ENCODE measurements at places on chromosomes 13 and 19.

DNA sequence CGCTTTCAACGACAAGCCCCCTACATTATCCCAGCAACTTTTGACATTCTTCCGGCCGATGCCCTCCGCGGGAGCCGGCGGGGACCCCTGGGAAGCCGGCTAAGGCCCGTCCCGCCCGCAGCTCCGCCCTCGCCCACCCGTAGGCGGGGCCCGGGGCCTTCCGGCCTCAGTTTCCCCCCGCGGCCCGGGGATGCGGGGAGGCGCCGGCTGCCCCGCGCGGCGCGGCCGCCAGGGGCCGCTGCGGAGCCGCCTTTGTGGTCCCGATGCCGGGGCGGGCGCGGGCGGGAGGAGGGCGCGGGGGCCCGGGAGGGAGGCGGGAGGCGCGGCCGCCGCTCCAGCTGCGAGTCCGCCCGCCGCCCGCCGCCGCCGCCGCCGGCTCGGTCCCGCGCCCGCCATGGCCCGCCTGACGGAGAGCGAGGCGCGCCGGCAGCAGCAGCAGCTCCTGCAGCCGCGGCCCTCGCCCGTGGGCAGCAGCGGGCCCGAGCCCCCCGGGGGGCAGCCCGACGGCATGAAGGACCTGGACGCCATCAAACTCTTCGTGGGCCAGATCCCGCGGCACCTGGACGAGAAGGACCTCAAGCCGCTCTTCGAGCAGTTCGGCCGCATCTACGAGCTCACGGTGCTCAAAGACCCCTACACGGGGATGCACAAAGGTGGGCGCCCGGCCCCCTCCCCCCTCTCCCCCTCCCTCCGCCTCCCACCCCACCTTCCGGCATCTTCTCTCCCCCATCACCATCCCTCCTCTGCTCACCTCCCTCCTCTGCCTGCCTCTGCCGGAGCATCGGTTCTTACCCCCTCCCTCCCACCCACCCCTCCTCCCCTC is at the start of gene CELF5:
TSS of gene CELF5 (plus strand) at position 316 of the 823 bp plus-strand sequence. CDS start at position 395, 79 bp downstream.
- DNase-seq: peak; percentile 21

- peak; percentile 39 for DNase-seq
Observed at GRCh38 chr19:48819366-48819816, 8.6 kb upstream of the BCAT2 start.

- no peak for DNase-seq
Observed at GRCh38 chr13:60312851-60313505, 84.0 kb upstream of the TDRD3 start.

- DNase-seq: no peak
Observed at GRCh38 chr13:31747291-31747690, 8.0 kb downstream of the RXFP2 start.

GRCh38 chr13:114313061-114313860 is 1.0 kb upstream of the CHAMP1 start:
- DNase-seq: peak; percentile 11

DNA sequence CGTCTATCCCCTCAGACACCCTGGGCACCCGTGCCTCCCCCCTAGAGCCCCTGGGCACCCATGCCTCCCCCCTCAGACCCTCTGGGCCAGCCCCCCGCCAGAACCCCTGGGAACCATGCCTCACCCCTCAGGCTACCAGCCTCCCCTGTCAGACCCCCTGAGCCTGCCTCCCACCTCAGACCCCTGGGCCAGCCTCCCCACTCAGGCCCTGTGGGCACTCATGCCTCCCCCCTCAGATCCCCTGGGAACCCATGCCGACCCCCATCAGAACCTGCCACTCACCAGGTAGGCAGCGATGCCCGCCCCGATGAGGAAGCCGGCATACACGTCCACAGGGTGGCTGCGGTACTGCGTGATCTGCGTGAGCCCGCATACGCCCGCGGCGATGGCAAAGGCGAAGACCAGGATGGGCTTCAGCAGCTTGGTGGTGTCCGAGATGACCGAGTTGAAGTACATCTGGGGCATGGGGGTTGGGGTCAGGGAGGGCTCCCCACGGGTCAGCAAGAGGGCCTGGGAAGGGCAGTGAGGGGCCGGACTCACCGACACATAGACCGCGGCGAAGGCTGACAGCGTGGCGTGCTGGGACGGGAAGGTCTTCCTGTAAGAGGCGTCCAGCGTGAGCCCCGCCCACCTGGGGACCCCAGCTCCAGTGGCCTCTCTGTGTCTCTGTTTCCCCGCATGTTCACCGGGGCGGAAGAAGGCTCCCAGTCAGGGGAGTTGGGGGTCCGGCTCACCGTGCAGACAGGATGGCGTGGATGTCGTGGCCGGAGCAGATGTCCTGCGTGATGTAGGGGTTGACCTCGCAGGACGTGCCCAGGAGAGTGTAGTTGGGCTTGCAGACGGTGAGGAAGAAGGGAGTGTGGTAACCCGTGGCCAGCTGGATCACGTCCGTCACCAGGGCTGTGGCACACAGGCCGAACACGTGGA is 7.3 kb downstream of the PLPPR3 start:
- DNase-seq: no peak

GRCh38 chr19:46404753-46405468 is 8.5 kb downstream of the CCDC8 start:
- no peak for DNase-seq

DNA sequence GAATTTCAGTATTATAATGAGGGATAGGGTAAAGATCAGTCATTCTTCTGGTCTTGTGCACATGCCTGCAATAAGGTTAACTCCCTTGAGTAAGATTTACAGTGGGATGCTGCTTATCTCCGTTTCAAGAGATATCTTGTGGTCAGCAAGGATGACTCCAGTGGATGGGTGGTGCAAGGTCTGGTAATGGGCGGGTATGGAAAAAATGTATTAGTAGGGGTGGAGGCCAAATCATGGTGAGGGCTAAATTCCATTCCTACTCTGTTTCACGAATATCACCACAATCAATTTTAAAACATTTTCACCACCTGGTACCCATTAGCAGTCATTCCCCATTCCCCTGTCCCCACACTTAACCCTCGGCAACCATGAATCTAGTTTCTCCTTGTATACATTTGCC is 40.6 kb downstream of the CCDC122 start:
- no peak for DNase-seq

DNA sequence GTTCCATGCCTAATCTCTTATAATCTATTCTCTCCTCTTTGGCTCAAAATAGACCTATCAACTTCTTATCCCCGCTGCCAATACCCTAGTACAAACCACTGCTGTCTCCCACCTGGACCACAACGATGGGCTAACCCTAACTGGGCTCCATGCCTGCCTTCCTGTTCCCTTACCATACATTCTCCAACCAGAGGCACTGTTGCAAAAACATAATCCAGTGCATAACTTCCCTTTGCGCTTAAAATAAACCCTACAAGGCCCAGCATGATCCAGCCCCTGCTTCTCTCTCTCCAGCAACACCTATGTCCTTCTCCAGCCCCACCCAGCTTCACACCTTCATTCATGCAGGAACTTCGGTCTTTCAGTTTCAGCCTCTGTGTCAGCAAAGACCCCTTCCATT is 27.4 kb upstream of the CEBPA start:
- no peak for DNase-seq

- DNase-seq: no peak
Observed at GRCh38 chr19:55598034-55598433, 1.3 kb downstream of the FIZ1 start.

DNA sequence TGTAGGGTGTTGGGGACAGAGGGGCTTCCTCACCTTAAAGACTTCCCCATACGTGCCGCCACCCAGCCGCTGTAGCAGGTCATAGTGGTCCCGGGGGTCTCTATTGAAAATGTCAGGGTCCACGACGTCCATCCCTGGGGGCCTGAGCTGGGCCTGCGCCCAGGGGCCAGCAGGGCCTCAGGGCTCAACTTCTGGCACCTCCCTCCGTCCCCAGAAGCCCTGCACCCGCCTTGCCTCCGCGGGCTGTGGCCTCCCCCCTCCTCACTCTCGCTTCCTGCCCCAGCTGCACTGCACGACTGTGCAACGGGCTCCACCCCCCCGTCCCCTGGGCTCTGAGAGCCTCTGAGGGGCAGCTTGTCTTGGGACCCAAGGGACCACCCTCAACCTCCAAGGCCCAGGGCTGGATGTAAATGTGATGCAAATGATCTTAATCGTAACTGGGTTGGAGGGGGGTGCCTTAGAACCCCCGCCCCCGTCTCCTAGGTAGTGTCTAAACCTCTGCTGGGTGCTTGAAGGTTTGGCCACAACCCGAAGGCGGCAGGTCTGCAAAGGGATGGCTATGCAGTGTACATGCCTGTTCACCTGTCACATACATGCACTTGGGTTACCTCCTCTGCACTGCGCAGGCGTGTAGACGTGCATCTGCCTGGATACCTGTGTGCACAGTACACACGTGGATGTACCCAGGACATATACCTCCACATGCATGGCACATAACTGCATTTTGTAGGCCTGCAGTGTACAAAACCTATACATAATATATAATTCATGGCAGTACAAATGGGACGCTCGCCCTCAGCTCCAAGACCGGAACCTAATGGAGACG is at the start of gene MAP4K1:
TSS of gene MAP4K1 (minus strand) at position 190 of the 826 bp plus-strand sequence. CDS start at position 132, 58 bp downstream.
- DNase-seq: no peak

GRCh38 chr19:8163759-8164158 is 14.4 kb upstream of the FBN3 start:
- no peak for DNase-seq

DNA sequence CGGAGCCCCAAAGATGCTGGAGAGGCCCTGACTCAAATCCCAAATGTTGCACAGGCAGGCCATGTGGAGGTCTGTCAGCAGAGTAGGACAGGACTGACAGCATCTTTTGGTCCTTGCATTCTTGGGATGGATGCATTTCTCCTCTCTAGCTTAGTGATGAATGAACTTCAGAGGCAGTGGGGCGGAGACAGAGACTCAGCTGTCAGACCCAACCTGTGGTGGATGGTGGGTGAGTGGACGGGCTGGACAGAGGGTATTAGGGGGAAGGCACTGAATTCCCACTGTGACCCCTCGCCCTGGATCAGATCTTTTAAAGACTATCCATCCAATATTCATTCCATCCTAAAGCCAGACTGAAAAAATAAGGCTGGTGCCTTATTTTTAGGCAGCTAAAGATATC is 39.3 kb upstream of the GJB6 start:
- DNase-seq: no peak

DNA sequence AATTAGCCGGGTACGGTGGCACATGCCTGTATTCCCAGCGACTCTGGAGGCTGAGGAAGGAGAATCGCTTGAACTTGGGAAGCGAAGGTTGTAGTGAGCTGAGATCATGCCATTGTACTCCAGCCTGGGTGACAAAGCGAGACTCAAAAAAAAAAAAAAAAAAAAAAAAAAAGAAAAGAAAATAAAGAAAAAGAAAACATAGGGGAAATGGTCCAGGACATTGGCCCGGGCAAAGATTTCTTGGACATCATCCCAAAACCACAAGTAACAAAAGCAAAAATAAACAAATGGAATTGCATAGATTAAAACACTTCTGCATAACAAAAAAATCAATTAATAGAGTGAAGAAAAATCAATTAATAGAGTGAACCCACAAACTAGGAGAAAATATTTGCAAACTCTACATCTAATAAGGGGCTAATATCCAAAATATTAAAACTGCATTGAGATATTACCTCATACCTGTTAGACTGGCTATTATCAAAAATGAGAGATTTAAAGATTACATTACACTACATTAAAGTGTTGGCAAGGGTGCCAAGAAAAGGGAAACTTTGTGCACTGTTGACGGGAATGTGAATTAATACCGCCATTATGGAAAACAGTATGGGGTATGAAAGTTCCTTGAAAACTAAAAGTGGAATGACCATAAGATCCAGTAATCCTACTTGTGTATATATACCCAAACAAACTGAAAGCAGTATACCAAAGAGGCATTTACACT is 18.5 kb upstream of the ABCC4 start:
- DNase-seq: no peak

DNA sequence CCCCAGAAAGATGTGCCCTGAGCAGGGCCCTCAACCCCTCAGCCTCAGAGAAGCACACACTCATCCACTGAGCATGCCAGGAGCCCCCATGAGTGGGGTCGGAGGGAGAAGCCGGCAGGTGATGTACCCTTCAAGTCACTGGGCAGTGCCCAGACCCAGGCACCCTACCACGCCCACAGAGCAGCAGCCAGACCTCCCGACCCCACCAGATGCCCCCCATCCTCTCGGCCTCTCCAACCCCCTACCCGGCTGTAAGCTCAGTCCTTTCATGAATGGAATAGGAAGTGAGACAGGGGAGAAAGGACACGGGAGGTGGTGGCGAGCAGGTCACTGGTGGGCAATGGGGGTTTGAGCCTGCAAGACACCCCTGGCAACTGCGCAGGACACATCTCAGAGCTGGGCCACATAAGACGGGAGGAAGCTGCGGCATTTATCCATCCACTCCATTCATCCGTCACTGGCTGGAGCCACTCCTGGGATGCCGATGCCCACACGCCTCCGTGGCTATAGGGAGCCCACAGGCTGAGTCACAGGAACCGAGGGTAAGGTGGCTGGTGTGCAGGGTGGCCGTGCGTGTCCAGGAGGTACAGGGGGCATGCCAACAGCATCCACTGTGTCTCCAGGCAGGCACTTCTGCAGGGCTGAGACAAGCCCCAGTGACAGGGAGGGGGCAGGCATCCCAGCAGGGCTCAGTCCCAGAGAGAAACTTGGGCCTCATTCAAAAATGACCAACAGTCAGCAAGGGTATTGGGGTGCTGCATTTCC is 23.8 kb upstream of the VSTM2B start:
- DNase-seq: no peak

- no peak for DNase-seq
Observed at GRCh38 chr19:38850436-38850975, 720 bp upstream of the HNRNPL start.

GRCh38 chr19:19308373-19308772 is 11.9 kb downstream of the SUGP1 start:
- no peak for DNase-seq

- no peak for DNase-seq
Observed at GRCh38 chr19:58128041-58128685, 22.4 kb downstream of the ZNF329 start.

DNA sequence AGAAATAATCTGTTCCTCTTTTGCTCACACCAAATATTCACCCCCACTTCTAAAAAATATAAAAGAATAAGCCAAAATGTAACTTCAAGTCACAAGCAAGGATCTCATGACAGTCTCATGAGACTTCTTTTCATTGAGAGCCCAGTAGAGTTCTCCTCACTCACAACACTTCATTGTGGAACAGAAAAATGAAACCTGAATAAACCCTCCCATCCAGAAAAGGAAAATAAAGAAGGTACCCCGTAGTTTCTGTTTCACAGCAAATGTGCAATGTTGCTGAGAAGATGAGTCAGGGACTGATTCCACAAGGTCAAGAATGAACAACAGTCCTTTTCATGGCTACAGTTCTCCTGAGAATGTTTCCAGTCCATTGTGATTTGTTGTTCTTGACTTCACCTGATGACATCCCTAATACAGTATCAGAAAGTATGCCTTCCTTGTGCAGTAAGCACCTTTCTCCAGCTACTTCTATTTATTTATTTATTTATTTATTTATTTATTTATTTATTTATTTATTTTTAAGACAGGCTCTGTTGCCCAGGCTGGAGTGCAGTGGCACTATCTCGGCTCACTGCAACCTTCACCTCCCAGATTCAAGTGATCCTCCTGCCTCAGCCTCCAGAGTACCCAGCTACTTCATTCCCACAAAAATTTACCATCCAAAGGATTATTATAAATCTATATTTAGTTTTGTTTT is 6.4 kb upstream of the ZNF841 start:
- DNase-seq: no peak

Data from NCI-H1092 treated with DMSO at 0.1 percent for 48 hours (cell line).